HAP-1 (cell line): ENCODE measurements at places on chromosomes 7 and 10.

DNA sequence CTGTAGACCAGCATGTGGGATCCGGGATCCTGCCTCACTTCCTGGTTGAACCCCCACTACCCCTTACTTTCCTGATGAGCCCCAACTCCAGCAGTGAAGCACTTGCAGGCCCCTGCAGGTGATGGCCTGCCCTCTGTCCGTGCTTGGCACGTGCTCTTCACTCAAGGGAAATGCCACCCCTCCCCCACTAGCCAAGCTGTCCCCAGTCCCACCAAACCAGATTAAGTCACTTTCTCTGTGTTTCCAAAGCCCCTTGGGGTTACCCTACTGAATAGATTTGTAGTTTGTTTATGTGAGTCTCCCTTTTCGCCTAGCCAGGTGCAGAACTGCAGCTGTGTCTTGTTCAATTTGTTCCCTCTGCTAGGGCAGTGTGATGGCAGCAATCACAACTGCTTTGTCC is 121.7 kb downstream of the WDFY4 start:
- no peak for DNase-seq

GRCh38 chr7:155581954-155582353 is 35.6 kb upstream of the CNPY1 start:
- no peak for DNase-seq

- no peak for DNase-seq
These were observed 549 bp downstream of the CALY start for GRCh38 chr10:133336118-133336576.

DNA sequence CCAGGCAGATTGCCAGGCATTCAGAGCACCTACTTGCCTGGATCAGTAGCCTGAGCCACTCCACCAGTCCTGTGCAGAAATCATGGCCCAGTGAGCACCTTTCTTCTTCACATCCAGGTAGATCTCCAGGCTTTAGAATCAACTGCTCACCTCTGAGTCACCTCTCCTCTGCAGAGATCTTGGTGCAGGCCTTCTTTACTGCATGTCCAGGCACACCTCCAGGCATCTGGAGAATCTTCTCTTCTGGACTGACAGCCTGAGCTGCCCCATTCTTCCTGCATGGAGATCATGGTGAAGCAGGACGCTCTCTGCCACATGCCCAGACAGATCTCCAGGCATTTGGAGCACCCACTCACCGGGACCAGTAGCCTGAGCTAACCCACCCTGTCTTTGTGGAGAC is 894.5 kb upstream of the MBL2 start:
- no peak for DNase-seq

DNA sequence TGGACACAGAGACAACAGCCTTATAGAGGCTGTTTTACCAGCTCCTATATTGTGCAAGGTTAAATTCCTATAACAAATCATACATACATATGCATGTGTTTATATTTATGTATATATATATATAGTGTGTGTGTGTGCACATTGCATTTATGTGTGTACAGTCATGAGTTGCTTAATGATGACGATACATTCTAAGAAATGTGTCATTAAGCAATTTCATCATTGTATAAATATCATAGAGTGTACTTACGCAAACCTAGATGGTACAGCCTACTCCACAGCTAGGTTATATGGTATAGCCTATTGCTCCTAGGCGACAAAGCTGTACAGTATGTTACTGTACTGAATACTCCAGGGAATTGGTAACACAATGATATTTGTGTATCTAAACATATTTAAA is 30.1 kb upstream of the TNKS2 start:
- no peak for DNase-seq
